Placental epithelial cell (primary cell): ENCODE measurements at places on chromosomes 12 and 14. TPM values are rescaled to one million over a fixed set of nuclear protein-coding genes. Genes with fewer than 3 reads are reported as not detected.

The IL31 gene
- total RNA-seq, result not detected in 2 replicates

The CYP27B1 gene
- 2.9 and 3.9 TPM in 2 replicates for total RNA-seq

The MVK gene
- 7.9 and 32.0 TPM in 2 replicates for total RNA-seq

The TRPV4 gene
- 2.5 and 2.7 TPM in 2 replicates for total RNA-seq

The MYBPC1 gene
- not detected in 2 replicates for total RNA-seq

The KCNA5 gene
- not detected in 2 replicates for total RNA-seq

The CIROP gene
- not detected in 2 replicates for total RNA-seq

The SMAGP gene
- 7.9 and 14.5 TPM in 2 replicates for total RNA-seq

The C12orf60 gene
- 0.79 and 0.98 TPM in 2 replicates for total RNA-seq

The TTC9 gene
- total RNA-seq, result 0.39 and 1.5 TPM in 2 replicates

The HOXC6 gene
- total RNA-seq, result 0.11 and 1.2 TPM in 2 replicates

The RAD9B gene
- 0.11 and 0.39 TPM in 2 replicates for total RNA-seq

The ACVRL1 gene
- total RNA-seq, result 1.2 TPM in 1 of 2 replicates, not detected in the other
